Stimulated activated naive B cell treated with anti-CD40 and anti-IgM and Interleukin-4, amounts not matched to agents 10 μg/mL and 1 μg/mL and 100 μg/mL, for 72 hours (primary cell): ENCODE measurements at places on chromosomes 2 and 18.

DNA sequence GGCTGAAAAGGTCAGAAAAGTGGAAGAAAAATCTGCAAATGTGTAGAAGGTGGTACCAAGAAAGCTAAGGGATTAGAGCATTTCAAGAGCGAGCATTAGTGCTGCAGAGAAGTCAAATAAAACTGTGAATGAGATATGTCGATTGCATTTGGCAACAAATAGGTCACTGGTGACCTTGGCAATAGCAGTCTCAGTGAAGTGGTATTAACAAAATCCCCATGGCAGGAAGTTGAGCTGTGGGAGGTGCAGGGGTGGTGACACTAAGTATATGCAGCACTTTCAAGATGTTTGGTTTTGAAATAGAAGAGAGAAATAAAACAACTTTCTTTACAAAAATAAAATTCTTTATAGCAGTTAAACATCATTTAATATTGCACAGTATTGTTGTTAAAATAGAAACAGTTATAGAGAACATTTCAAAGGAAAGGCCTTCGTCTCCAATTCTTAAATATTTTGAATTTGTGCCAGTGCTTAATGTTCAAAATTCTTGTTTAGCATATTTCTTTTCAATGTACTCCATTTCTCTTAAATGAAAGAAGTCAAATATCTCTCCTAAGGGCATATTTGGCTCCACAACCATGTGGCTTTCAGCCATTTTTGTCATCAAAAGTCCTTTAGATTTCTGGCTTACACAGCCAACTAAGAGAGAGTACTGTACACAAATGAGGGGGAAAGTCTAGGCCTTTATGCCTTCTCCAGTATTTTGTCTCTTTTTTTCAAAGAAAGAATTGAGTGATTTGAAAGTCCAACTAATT, 443.0 kb upstream of the MMADHC start:
- no peak for DNase-seq

DNA sequence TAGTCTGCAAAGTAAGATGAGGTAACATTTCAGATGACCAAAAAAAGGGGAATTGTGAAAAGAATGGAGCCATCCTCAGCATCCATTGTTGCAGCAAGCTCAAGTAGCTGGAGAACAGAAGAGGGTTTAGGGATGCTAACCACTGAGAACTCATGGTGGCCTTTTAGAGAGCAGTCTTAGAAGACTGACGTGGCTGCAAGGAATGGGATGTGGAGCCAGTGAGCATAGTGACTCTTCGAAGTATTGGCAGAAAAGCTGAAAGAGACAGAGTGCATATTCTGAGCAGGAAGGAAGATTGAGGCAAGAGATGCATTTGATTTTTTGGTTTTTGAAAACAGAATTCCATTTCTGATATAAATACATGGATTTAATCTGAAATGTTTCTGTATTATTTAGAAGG, 151.2 kb downstream of the UBE2E3 start:
- no peak for DNase-seq

DNA sequence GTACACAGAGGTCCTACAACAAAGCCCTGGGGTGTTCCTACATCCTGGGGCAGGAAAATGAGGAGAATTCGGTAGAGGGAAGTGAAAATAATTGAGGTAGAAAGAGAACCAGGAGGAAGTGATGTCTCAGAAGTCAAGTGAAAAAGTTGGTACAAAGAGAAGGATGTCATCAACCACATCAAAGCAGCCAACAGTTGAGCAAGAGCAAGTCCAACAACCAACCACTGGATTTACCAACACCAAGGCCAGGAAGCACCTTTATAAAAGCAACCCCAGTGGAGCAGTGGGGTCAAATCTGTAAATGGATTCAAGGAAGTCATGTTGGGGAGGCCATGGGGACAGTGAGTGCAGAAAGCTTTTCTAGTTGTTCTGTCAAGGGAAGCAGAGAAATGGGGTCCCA, 360.4 kb downstream of the ZNF516 start:
- no peak for DNase-seq

- DNase-seq = no peak
Measured at GRCh38 chr2:178109813-178110212, 2.4 kb upstream of the RBM45 start.

- DNase-seq = no peak
Measured at GRCh38 chr2:212264187-212264586, 274.4 kb downstream of the ERBB4 start.

DNA sequence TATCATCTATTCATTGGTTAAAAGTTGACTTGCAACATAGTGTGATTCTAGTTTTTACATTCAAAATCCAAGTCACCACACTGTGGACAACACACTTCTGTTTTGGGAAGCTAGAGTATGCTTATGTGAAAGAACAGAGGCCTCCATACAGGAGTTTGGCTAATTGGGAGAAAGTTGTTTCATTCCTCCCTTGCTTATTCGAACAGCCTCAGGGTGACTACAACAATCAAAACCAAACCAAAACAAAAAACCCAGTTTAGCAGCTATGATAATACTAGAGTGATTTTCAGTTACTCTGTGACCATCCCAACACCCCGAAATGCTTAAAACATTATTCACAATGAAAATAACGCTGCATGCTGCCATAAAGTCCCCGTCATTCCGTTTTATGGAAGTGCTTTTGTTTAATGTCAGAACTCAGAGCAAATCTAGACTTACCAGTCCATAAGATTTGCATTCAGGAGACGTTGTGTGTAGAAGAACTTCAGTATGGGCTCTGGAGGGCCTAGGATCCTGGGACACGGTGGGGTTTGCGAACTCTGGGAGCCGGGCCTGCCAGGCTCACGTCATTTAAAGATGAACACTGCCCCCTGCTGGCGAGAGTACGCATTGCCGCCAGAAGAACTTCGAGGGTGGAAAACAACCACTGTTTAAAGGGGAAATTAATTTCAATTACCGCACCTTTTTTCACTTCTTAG, 111.4 kb downstream of the FTCDNL1 start:
- DNase-seq = peak; percentile 29
